ENCODE measurements at places on chromosomes 3 and 15. TPM values are rescaled to one million over a fixed set of nuclear protein-coding genes. Genes with fewer than 3 reads are reported as not detected.

Gene THAP10
- total RNA-seq, result 2.3 TPM

Gene VIPR1
- not detected for total RNA-seq

Gene B3GNT5
- total RNA-seq, result 2.8 TPM

Gene SLC9A9
- total RNA-seq, result 74.0 TPM

Gene GOLGA8Q
- total RNA-seq, result 0.33 TPM

Gene CCDC71
- 17.8 TPM for total RNA-seq

Gene LIPC
- 4.0 TPM for total RNA-seq

Gene DISP2
- 0.26 TPM for total RNA-seq

Gene KBTBD12
- not detected for total RNA-seq

Gene CX3CR1
- under 0.01 TPM for total RNA-seq

Gene RTP3
- not detected for total RNA-seq

Gene TNNC1
- total RNA-seq, result 0.51 TPM

Gene SMARCC1
- total RNA-seq, result 23.1 TPM

Gene CYP11A1
- 0.33 TPM for total RNA-seq

Gene TLR9
- total RNA-seq, result under 0.01 TPM

Gene RPP25
- total RNA-seq, result 0.50 TPM
